Fibroblast of skin of right biceps (primary cell): ENCODE measurements at places on chromosomes 6 and 20.

DNA sequence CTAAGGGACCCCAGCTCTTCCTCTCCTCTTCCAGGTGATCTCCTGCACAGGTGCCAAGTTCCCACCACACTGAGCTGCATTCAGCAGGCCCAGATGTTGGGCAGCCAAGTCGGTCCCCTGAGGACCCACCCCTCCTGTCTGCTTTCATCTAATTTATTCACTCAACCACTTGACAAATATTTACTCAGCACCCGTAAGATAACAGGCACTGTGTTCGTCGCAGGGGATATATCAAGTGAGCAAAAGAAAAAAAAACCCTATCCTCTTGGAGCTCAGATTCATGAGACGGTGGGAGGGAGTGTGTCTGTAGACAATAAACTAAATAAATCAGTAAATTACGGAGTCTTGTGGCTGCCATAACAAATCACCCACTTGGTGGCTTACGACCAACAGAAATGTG is 143.6 kb downstream of the MRPL14 start:
- DNase-seq = no peak

DNA sequence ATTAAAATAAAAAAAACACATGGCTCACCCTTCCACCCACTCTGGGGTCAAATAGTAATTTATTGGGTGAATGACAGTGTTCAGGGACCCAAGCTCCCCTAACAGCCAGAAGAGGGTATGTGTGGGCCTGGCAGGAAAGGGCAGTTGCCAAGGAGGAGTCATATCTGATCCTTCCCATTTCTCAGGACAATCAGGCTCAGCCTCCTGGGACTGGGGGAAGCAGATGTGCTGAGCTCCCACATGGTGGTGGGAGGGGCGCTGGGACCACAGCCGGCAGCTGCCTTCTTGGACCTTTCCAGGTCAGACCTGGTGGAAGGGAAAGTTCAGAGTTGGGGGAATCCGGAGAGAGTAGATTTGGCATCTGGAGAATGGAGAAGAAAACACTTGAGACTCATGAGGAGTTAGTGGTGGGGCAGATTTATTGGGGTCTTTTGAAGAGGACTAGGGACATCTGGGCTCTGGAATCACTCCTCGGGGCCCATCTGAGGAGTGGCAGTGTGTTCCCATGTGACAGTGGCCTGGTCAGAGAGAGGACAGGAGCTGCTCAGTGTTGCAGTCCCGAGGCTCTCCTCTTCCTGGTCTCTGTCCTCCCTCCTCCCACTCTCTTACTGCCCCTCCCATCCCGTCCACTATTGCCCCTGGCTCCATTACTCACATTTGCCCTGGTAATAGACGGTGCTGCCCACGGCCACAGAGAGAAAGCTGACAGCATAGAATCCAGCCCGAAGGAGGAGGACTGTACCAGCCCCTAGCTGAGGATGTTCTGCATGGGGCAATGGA is 3.0 kb downstream of the LST1 start:
- no peak for DNase-seq

- no peak for DNase-seq
Measured at GRCh38 chr6:94510877-94511276, 1066.5 kb upstream of the MANEA start.

DNA sequence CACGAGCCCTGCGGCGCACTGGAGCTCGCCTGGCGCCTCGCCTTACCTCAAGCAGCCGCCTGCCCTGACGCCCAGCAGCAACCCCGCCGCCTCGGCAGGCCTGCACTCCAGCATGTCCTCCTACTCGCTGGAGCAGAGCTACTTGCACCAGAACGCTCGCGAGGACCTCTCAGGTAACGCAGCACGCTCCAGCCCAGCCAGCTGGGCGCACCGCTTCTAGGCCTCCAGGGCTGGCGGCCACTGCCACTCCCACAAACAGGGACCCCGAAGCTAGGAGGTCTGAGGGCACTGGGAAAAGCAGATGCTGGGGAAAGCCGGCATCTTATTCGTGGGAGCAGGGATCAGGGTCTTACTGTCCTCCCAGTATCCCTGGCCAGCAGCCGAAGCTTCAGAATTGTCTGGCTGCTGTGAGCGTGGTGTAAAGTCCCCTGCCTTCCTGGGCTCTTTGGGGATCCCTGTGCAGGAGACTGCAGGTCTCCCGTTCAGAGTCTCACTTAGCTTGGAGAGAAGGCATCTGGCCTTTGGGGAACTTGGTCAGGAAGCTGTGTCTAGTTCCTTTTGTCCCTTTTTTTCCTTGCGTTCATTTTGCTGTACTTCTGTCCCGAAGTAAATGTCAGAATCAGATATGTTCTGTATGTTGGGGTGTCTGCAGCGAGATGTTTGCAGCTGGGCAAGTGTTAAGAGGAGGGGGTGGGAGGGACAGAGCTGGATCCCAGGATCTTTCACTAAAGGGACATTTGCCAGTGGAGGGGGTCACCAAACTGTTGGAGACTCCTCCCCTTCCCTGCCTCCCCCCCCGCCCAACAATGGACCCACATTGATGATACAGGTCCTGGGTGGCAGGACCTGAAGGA is 1.8 kb downstream of the FOXF2 start:
- DNase-seq = no peak

DNA sequence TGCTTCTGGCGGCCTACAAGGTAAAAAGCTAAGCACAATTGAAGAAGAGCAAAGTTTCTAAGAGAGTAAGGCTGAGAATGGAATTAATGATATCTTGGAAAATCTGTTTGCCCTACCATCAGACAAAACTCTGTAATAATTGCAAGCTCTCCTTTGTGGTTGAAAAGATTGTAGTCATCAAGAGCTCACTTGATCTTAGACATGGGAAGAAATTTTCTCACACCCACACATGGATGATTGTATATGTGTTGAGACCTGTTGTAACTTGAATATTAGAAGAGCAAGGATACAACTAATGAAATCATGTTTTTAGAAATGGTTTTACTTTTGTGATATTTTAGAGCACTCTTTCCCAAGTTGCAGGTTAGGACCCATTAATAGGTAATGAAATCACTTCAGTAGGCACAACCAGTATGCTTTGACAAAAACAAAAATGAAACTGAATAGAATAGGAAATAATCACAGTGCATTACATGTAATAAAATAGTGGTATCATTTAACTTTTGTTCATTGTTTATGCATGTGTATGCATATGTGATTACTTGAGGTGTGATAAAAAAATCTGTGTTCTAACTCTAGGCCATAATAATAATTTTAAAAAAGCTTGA is 14.0 kb downstream of the DCBLD1 start:
- DNase-seq = peak; percentile 72
